ENCODE measurements at places on chromosomes 6 and 20. TPM values are rescaled to one million over a fixed set of nuclear protein-coding genes. Genes with fewer than 3 reads are reported as not detected.
A peak's percentile ranks its signal among the peaks of the same experiment; 100 is the strongest.

The FAM83C gene
- total RNA-seq = not detected

The BNIP5 gene
- total RNA-seq = not detected

The SLC32A1 gene
- not detected for total RNA-seq

The GPR63 gene
- total RNA-seq = 3.5 TPM

The MEI4 gene
- not detected for total RNA-seq

The MYB gene
- 3.7 TPM for total RNA-seq

The ZGPAT gene
- 30.6 TPM for total RNA-seq

The DDO gene
- not detected for total RNA-seq

The MLN gene
- total RNA-seq = not detected

The ZBP1 gene
- total RNA-seq = not detected

The HLA-DQA2 gene
- total RNA-seq = not detected

The TFAP2C gene
- 6.9 TPM for total RNA-seq

The LST1 gene
- total RNA-seq = 0.69 TPM

The ELOVL4 gene
- not detected for total RNA-seq

The RAET1E gene
- 3.9 TPM for total RNA-seq

The PRRT1 gene
- total RNA-seq = 6.1 TPM

The LMBRD1 gene
- total RNA-seq = 11.9 TPM

The KIAA1755 gene
- not detected for total RNA-seq

The ADAT2 gene
- 18.4 TPM for total RNA-seq

DNA sequence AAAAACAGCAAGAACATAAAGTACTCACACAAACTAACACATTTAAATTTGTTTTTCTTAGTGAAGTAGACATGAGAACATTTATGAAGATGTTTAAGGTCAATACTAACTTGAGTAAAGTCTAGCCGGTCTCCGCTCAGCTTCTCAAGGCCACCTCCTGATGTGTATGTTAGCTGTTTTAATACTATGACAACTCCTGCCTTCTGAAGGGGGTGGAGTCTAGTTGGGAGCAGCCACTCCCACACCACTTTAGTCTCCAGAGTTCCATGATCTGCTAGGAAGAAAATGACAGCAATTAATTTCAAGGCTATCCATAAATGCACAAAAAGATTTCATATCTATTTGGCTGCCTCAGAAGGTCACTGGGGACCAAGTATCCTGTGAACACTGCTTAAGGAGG is at the start of gene GSTA3:
GSTA3 (minus strand) TSS at position 168 of the 400 bp plus-strand sequence. CDS start 3,864 bp downstream, outside the sequence.
- no peak for DNase-seq

- no peak for DNase-seq
Measured at GRCh38 chr6:10976571-10976970, 67.5 kb downstream of the ELOVL2 start.

DNA sequence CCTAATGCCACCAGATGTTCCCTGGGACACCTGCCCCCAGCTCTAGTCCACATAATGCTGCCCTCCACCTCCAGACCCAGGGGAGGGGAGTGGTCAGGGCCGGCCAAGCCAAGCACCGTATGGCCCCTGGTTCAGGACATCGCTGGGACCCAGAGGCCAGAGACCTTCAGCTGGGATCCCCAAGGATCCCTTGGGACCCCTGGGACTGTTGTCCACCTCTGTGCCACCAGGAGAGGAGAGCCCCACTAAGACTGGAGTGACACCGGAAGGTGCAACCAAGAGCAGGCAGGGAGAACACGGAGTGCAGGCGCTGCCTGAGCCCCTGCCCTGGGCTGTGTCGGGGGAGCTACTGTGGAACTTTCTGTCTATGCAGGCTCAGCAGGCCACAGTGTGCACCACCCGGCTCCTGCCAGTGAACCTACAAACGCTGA is 43.6 kb downstream of the CTCFL start:
- no peak for DNase-seq

- no peak for DNase-seq
Measured at GRCh38 chr20:41811456-41811855, 193.3 kb upstream of the CHD6 start.

DNA sequence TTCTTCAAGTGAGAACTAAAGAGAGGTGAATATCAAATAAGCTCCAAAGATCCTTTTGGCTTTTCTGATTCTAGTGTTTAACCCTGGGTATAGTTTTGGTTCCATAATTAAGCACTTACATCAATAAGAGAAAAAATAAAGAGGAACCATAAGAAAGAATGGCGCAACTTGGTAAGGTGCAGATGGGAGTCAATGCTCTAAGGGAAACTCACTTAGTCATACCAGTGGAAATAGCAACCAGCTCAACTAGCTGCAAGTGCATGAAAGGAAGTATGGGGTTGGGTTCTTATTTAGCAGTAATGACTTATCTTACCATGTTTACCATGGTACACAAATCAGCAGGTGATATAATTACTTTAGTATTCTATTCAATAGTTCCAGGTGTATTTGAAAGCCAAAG is 296.5 kb upstream of the RUNX2 start:
- DNase-seq = no peak

GRCh38 chr20:52895701-52896100 is 76.5 kb upstream of the TSHZ2 start:
- no peak for DNase-seq

DNA sequence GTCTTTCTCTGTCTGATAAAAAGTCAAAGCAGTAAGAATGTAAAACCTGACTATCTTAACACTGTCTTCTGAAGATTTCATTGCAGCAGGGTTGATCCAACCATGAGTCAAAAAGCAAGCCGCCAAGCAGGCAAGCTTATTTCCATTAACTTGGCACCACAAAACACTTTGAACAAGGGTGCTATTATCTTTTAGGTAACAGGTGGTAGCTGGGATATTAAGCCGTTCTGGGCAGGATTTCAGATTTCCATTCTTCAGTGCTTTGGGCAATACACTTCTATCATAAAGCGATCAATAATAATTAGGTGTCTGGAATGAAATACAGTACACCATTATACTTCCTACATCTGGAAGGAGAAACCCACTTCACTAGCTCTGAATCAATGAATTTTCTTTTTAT is 181.9 kb downstream of the TBC1D7 start:
- DNase-seq = no peak

DNA sequence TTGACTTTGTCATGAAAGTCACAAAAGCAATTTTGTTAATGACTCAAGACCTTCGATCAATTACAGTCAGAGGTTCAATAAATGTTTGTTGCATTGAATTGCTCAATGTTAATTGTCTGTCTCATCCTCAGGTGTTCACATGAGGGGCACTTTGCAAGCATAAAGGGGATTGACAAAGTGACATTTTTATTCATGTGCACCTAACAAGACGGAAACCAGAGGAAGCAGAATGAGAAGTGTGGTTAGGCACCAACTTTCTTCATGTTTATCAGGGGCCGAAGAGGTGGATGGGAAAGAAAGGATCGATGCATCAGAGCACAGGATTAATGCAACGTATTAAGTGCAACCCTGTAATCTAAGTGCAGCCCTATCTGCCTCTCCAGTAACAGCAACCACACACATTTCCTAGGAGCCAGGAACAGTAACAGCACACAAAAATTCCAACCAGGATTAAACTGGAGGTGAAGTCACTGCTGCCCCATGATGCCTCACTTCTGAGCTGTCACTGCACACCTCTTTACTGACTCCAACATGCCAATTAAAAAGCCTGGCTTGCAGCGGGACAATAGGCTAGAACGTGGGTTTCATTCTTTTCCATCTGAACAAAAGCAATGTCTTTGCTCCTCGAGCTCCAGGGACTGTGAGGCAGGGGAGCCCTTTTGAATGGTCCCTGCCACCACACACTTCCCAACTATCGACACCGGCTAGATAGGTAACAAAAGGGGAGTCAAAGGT is 262.7 kb downstream of the CD83 start:
- DNase-seq = no peak

GRCh38 chr6:106702451-106703110 is 73.2 kb downstream of the QRSL1 start:
- DNase-seq = no peak

DNA sequence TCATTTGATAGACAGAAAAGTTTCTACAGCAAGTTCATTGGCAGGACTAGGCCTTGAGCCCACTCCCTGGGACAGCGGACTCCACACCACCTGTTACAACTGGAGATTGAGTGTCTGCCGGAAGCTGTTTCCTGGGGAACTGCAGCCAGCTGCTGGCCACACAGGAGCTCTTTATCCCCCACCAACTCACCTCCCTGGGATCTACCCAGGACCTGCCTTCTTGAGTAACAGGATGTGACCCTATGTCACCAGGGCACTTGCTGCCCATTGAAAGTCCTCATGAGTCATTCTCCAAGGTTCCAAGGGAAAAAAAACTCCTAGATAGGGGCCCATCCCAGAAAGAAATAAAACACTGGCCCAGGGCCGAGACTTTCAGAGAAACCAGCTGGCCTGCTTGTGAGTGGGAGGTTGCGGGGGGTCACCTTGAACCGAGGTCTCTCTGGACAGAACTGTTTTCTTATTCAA is 37.4 kb upstream of the SLC9A8 start:
- peak; percentile 77 for DNase-seq

- DNase-seq = no peak
Measured at GRCh38 chr6:136866872-136867416, 44.6 kb downstream of the PEX7 start.

- peak; percentile 33 for DNase-seq
Measured at GRCh38 chr20:43507150-43508080, at the start of gene L3MBTL1. L3MBTL1 (plus strand) TSS chr20:43507697; CDS start chr20:43513504, 5,807 bp downstream.

DNA sequence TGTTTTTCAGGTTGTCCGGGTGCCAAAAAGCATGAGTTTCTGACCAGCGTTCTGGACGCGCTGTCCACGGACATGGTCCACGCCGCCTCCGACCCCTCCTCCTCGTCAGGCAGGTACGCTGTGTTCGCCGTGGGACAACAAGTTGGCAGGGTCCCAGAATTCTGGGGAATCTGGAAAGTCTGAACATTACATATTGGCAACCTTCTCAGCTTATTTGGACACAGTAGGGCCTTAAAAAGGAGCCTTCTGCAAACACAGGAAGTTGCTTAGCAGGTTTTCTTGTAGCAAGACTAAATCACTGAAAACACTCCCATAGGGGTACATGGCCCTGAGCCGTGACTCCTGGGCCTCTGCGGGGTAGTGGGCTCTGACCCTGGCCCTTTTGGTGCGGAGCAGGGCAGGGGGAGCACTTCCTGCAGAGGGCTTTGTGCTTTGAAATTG is 209.7 kb downstream of the SMOC2 start:
- DNase-seq = no peak

- DNase-seq = no peak
Measured at GRCh38 chr20:22475662-22476061, 108.7 kb downstream of the FOXA2 start.

DNA sequence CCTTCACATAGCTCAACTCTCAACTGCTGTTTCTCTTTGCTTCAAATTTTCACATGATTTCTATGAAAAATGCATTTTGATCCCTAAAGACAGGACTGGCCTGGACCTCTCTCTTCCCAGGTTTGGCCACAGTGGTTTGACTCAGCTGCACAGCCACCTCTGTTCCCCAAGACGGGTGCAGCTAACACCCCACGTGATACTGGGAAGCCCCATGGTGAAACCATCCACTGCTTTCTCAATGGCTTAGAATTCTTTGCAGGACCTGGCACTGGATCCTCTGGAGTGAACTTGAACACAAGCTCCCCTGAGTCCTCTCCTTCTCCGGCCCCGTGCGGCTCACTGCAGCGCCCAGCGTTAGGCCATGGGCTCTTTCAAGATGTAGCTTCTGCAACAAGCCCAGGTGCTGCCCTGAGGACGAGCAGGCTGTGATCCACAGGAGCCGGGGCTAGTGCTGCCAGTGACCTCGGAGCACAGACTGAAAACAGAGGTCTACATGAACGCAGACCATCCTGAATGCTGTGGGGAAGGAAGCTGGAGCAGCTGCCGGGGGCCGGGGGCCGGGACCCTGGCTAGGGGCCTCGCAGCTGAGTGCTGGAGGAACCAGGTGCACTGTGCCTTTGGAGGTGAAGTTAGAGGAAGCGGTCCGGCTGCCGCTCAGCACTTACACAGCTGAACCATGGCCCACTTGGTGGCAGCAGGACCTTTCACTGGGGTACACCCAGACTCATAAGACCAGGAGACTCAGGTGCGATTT is 58.8 kb upstream of the MPC1 start:
- no peak for DNase-seq

GRCh38 chr6:8831366-8832152 is 396.2 kb upstream of the SLC35B3 start:
- DNase-seq = no peak

DNA sequence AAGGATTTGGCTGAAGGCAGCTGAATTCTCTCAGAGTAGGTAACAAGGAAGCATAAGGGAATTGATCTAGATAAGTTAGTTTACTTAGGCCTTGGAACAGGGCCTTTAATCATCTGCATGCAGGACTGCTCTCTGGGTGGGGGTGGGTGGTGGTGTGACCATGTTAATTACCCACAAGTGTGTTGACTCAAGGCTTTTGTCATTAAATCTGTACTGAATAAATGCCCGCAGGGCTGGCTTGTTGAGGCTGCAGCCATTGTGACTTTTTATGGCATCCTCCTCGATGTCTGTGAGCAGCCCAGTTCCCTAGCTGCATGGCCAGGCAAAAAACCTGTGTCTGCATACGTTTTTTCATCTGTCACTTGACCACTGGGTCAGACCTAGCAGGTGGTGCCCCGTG is 63.5 kb upstream of the ASCC3 start:
- no peak for DNase-seq

DNA sequence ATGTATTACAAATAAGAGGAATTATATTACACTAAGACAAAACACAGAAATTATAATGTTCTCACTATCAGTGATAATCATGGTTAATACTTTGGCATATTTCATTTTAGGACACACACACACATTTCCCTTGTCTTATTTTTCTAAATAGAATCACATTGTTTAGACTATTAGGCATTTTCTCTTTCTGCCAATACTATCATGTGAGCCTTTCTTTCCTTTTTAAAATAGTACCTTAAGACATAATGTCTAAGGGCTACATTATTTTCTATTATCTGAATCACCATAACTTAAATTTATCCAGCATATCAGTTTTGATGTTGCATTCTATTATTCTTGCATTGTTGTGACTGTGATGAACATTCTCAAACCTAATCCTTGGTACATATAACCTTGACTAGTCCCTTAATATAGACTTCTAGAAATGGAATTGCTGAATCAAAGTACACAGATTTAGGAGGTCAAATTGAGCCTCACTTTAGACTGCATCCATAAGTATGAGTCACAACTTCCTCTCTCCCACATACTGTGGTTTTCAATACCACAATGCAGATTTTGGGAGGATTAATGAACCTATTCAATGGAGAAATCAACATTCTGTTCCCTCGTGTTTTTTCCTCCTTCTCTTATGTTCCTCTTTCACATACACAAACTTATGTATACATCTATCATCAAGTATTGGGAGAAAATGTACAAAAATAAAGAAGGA is 212.6 kb downstream of the MOXD1 start:
- peak; percentile 6 for DNase-seq

GRCh38 chr6:21751608-21752007 is 158.1 kb downstream of the SOX4 start:
- DNase-seq = no peak

All from HCT116 (cell line).